ENCODE measurements at places on chromosomes 4 and X. TPM values are rescaled to one million over a fixed set of nuclear protein-coding genes. Genes with fewer than 3 reads are reported as not detected.

Gene LUZP4
- total RNA-seq, result not detected

Gene DGAT2L6
- not detected for total RNA-seq

Gene RAB41
- not detected for total RNA-seq

Gene CUL4B
- 37.3 TPM for total RNA-seq

Gene WWC2
- 26.8 TPM for total RNA-seq

Gene SLC30A9
- 104 TPM for total RNA-seq

Gene GRK4
- total RNA-seq, result 4.1 TPM

Gene PITX2
- 0.89 TPM for total RNA-seq

Gene LONRF3
- total RNA-seq, result 1.00 TPM

Gene HEPH
- total RNA-seq, result 19.0 TPM

Gene DBET
- total RNA-seq, result not detected

Gene CXCL9
- total RNA-seq, result not detected

Gene FABP2
- not detected for total RNA-seq

Gene DGKK
- total RNA-seq, result not detected

Gene IL13RA1
- total RNA-seq, result 43.2 TPM

Data from uterine smooth muscle cell (primary cell).